ENCODE measurements at places on chromosomes 1 and 21.

GRCh38 chr21:29888437-29888836, 51.4 kb downstream of the GRIK1 start:
- DNase-seq: no peak

DNA sequence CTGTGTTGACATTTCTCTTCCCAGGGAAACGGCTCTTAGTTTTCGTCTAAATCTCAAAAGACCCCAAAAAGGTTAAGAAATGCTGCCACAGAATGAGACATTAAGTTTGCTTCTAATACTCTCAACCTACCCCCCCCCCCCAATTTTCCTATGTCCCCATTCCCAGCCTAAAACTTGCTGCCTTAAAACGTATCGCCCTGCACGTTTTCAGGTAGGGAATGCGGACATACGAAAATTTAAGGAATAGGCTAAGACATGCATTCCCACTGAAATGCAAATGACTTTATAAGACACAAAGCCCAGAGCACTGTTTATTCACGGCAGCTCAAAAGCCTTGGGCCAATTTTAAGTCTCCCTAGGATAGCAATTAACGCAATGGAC, 45.4 kb downstream of the GFI1 start:
- DNase-seq: no peak

DNA sequence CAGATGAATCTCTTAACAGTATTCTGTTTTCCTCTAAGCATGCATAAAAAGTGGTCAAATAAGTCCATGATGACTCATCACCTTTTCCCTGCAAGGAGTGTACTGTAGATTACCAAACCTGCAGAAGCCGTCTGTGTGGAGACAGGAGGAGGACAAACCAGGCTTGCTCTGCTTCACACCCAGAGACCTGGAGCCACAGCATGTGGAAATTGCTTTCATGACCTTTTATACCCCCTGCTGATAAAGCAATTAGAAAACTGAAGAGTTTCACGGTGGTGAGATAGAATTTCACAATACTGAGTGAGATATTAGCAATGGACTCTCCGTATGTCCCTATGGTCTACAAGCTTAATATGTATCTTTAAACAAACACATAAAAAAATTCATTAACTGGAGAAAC, 9.4 kb downstream of the CORT start:
- DNase-seq: no peak

DNA sequence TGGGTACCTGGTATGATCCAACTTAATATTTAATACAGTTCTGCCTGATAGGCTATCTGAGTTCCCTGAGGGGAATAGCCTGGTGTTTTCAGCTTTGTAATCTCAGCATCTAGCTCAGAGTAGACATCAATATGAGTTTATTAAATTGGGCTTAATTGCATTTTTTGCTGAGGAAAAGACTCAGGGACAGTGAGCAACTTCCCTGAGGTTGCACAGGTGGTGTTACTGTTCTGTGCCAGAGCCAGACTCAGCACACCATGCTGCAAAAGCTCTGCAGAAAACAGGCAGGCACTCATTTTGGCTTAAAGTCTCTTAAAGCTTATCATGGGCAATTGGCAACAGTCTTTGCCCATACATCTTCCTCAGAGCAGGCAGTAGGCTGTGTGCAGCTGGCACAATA, 90.5 kb upstream of the JUN start:
- DNase-seq: no peak

GRCh38 chr21:44926331-44927101, 5.8 kb upstream of the ITGB2 start:
- no peak for DNase-seq

GRCh38 chr1:12480748-12481362, 137.2 kb downstream of the DHRS3 start:
- DNase-seq: no peak

DNA sequence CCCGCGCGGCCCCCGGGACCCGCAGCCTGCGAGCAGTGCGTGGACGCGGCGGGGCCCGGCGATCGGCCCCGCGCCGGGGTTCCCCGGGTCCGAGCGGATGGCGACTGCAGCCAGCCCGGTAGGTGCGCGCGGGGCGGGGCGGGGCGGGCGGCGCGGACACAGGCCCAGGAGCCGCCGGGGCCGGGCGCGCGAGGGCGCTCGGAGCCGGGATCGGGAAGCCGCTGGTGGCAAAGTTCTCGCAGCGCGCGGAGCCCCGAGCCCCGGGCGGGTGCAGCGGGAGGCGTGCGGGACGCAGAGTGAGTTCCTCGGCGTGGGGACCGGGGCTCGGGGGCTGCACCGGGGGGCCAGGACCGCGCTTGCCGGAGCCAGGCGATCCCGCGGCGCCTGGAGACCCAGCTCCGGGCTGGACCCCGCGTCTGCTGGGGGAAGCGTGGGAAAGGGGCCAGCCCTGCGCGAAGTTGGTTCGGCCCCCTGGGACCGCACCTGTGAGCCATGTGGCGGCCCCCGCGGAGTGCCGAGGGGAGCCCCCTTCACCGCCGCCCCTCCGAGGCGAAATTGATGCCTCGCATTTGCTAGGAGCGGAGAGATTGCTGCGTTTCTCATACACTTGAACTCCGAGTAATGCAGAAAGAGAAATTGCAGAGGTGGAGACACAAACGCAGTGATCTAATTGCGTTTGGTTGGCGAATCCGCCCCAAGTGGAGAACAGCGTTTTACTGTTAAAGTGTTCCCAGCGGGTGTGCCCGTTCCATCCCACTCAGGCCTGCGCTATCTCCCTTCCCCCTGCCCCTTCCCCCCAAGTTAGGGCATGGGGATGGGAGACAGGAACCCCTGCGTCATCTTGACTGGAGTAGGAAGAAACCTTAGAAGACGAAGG, 228.9 kb upstream of the TMEM51 start:
- peak; percentile 10 for DNase-seq

- no peak for DNase-seq
Measured at GRCh38 chr1:210747112-210747511, 386.8 kb downstream of the KCNH1 start.

DNA sequence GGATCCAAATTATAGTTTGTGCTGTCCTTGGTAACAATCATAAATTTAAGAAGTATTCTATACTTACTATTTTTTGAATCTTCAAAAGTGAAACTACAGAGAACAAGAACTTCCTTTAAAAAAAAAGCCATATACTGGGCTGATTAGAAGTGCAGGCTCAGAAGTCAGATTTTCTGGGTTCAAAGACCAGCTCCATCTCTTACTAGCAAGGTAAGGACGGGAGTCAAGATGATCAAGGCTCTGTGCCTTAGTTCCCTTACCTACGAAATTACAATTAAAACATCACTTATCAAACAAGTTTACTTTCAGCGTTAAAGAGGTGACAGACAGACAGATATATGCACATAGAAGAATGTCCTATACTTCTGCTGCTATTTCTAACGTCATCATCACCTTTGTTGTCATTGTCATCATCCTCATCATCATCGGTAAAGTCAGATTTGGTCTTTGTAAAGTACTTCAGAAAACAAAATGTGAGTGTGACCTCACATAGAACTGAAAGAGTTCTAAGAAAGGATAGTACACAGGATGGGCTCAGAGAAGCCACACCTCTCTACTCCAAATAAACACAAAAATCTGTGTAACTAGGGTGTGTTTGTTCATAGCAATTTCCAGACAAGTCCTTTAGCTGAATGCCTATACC, 178.7 kb downstream of the VAV3 start:
- DNase-seq: no peak

DNA sequence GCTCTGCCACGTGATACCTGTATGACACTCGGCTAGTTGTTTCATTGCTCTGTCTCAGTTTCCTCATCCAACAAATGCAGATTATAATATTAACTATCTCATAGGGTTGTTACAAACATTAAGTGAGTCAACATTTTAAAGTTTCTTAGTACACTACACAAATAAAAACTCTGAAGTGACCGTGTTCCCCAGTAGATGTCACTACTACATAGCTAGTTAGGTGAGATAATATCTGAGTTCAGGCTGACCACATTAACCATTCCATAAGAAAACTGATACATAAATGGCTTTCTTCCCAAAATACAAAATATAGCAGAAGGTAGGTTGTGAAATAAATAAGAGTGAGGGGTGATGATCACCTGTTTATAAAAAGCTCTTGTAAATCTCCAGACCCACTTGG, 214.1 kb downstream of the NUF2 start:
- peak; percentile 3 for DNase-seq
